Activated T-cell treated with anti-CD3 and anti-CD28 coated beads, Interleukin-2, amount 50 U/mL, for 48 hours (primary cell): ENCODE measurements at places on chromosomes 4 and X.

GRCh38 chrX:19904778-19905367 is 17.5 kb upstream of the SH3KBP1 start:
- no peak for DNase-seq

DNA sequence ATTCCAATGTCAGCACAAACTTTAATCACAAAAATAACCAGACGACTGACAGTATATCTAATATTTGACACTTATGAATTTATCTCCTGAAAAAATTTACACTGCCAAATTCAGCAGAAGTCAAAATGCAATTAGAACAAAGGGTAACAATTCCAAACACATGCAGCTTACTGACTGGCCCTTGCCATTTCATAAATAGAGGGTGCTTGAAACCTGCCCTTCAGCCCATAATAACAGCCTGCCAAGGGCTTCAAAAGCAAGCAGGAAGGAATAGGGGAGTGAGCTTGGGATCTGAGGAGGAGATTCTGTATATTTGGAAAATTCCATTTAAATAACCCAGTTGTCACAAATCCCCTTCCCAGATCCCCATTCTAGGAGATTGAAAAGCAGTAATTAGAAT is 66.1 kb upstream of the IQCM start:
- DNase-seq: no peak

GRCh38 chrX:63284659-63285058 is 66.5 kb downstream of the SPIN4 start:
- DNase-seq: no peak

GRCh38 chrX:101677028-101677427 is 17.4 kb upstream of the ARMCX2 start:
- DNase-seq: no peak

- peak; percentile 26 for DNase-seq
Observed at GRCh38 chr4:4386296-4386735, 586 bp upstream of the NSG1 start.

DNA sequence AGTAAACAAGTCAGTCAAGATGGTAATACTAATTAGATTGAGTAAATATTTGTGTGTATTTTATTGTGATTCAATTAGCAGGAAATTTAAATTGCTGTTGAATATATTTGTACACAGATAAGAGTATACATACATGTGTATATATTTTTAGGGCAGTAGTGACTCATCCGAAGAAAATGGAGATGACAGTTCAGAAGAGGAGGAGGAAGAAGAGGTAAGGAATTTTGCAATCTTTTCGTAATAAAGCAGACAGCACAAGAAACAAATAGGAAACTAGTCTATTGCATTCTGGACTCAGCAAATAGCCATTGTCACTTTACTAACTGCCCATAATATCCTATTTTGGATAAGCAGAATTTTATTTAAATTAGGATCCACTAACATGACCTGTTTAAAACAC is 6.6 kb downstream of the IBSP start:
- no peak for DNase-seq

- DNase-seq: no peak
Observed at GRCh38 chrX:40582811-40583210, 2.0 kb downstream of the ATP6AP2 start.

DNA sequence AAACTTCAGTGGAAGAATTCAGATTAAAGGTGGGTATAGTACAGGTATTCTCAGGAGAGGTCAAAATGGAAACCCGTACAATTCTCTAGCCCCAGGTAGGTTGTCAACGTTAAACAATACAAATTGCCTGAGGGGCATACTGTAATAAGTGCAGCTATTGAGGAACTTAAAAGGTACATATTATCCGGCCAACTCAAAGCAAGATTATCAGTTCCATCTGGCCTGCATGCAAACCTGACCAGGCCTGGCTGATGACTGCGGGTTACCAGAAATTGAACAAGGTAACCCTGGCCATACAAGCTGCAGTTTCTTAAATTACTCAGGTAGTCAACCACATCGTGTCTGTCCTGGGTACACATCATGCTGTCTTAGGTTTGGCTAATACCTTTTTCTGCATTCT is 12.3 kb upstream of the ZNF630 start:
- DNase-seq: no peak

- DNase-seq: no peak
Observed at GRCh38 chr4:112055100-112055499, 90.2 kb upstream of the FAM241A start.

DNA sequence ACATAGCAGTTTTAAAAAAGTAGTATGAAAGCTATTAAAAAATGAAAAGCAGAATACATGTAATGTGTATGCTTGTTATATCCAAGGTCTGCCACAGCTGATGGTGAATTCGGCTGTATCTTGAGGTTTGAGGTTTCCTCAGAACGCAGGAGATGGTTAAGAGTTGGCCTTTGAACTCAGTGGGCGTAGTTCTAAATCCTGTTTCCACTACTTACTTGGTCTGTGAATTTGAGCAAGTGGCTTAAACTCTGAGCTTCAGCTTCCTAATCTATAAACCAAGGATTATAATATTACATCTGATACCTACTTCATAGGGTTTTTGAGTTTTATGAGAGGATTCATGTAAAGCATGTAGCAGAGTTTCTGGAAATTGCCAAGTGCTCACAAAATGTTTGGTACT is 125.2 kb downstream of the STIM2 start:
- no peak for DNase-seq

DNA sequence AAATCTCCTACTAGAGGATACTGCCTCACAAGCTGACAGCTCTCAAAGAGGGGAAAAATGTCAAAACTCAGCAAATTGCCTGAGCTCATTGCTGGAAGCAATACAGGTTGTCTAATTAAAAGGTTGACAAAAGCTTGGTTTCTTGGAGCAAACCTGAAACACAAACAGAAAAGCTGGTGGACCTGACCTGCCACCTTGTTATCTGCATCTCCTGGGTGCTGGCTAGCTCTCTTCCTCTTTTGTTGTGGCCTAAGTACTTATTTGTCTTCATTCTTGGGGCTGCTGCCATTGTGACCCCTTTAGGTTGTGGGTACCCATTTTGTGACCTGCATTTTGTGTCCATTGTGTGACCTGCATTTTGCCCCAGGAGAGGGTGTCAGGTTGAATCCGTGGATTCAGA is 184.5 kb downstream of the KIT start:
- no peak for DNase-seq
